ENCODE measurements at places on chromosomes 4 and X.

DNA sequence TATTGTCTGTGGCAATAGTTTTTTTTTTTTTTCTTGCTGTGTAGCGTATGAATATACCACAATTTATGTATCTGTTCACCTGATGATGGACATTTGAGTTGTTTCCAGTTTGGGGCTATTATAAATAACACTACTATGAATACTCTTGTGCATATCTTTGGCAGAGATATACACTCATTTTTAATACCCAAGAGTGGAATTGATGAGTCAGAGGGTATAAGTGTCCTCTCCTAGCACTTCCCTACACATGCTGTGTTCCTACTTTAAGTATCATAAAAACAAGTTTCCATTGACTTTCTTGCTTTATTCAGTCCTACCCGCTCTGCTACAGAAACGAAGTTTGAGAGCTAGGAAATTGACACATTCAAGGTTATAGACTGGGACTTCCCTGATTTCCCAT, 39.8 kb downstream of the XIAP start:
- DNase-seq: no peak

GRCh38 chr4:102143433-102143832, 201.8 kb downstream of the SLC39A8 start:
- no peak for DNase-seq

- no peak for DNase-seq
These were observed 6.8 kb downstream of the ASB5 start for GRCh38 chr4:176262243-176262642.

DNA sequence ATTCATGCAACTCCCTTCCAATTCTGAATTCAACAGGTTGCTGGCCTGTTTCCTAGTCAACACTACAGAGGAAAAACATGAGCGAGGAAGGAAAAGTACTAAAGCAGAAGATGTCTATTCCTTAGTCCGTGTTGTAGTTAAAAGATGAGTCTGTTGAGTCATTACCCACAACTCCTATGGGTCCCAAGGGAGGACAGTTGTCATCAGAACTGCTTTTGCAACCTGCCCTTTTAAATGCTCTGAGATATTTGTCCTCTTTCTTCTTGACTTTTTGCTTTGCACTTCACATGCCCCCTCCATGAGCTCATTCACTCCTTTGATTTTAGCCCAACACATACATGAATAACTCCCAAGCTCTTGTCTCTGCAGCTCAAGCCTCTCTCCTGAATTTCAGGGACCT, 119.2 kb downstream of the CORIN start:
- DNase-seq: no peak

DNA sequence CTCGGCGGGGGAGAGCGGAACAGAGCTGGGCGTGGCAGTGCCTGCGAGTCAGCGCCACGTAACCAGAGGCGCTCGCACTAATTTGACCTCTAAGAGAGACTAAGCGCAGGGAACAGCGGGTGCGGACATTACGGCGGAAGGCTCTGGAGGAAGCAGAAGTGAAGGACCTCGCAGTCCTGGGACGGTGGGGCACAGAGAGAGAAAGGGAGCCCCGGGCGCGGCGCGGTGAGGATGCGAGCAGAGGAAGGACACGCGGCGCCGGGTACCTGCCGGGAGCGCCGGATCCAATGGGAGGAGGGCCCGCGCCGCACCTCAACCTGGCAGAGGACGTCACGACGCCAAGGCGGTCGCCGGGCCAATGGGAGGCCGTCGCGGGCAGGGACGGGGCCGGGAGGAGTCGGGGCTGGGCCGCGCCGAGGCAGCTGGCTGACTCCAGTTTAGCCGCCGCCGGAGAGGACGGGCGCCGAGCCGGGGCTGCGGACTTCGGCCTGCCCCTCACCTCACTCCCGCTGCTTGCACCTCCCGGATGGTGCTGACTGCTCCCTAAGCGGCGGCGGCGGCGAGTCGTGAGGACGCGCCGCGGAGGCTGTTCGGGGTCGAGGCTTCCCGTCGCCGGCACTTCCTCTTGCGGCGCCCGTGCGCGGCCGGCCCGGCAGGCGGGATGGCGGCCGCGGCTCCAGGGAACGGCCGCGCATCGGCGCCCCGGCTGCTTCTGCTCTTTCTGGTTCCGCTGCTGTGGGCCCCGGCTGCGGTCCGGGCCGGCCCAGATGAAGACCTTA, at the start of gene TMEM165:
Gene TMEM165, plus strand, starts transcription at position 429 of the 779 bp plus-strand sequence. Its CDS starts 233 bp downstream, at position 662.
- peak; percentile 81 for DNase-seq

Data from stimulated activated CD4-positive, alpha-beta T cell treated with anti-CD3 and anti-CD28 coated beads, Interleukin-12 subunit alpha, Interleukin-12 subunit beta, amount 100 ng/mL, for 48 hours (primary cell).